Effector CD4-positive, alpha-beta T cell (primary cell): ENCODE measurements at places on chromosomes 3 and 15.

DNA sequence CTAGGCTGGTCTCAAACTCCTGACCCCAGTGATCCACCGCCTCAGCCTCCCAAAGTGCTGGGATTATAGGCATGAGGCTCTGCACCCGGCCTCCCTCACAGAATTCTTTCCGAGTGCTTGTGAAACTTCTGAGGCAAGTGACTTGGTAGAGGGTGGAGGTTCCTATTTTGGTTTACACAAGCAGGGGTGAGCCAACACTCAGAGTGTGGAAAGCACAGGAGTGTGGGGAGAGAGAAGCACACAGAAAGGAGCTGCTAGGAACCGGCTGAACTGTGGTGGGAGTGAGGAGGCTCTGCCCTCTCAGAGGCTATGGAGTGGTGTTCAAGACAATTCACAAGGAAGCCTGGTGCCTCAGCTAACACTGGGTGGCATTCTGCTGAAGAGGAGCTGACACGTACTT is 7.7 kb downstream of the CAPN3 start:
- DNase-seq, result no peak

DNA sequence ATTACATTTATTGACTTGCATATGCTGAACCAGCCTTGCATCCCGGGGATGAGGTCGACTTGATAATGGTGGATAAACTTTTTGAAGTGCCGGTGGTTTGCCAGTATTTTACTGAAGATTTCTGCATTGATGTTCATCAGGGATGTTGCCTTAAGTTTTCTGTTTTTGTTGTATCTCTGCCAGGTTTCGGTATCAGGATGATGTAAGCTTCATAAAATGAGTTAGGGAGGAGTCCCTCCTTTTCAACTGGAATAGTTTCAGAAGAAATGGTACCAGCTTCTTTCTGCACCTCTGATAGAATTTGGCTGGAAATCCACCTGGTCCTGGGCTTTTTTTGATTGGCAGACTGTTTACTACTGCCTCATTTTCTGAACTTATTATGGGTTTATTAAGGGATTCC is 250.8 kb downstream of the TBC1D5 start:
- no peak for DNase-seq

DNA sequence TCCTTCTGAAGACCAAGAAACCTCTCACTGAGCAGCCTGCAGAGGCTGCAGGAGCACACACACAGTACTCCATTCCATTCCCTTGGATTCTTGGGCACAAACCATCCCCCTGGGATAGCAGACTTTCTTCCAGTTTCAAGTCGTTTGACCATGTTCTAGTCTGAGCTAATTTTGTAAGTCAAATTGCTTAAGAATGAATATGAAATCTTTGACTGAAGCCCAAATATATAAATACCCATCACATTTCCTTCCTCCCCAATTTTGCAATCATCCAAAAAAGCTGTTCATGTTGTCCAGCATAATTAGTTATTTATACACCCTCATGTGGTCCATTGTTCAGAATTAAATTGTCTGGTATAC is 231.2 kb upstream of the TPRG1 start:
- no peak for DNase-seq

DNA sequence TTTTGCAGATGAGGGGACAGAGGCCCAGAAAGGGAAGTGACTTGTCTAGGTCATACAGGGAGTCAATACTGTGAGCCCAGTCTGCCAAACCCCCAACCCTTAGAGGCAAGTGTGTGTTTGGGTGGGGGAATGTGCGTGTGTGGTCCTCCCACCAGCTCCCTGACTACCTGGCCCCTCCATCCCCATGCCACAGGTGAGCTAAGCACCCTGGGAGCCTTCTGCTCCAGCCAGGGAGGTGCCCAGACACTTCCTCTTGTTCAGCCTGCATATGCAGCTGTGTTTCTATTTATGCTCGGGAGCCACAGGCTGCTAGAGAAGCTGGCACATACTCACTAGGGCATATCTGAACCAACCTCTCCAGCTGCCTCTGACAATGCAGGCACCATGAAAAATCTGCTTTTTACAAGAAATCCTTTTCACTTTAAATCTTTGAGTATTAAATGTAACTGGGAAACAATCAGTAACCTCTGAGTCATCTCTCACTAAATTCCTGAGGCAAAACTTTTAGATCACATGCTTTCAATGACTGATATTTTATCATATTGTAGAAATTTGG is 20.7 kb downstream of the TBC1D2B start:
- DNase-seq, result no peak

DNA sequence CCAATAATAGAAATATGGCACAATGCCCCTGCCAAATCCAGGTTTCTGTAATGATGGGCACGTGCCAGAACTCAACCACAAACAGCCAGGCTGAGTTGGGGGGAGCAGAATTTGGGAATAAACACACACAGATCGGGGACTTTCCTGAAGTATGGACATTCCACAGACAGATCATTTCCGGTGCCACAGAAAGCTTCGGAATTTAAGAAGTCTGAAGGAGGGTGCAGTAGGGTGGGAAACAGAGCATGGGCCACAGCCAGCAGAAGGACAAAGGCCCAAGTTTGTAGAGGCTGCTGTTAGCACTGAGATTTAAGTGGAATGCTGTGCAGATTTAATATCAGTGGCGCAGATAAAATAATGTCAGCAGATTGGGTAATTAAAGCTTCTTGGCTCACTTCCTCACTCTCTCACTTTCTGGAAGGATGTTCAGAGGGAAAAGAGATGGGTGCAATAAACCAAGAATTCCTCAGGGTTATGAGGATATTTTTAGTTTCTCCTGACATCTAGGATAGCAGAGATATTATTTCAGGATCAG is 67.4 kb downstream of the MYLK start:
- DNase-seq, result no peak

- no peak for DNase-seq
Observed at GRCh38 chr15:64571857-64572291, 111.5 kb downstream of the ZNF609 start.
